ENCODE measurements at places on chromosomes 1 and 21. TPM values are rescaled to one million over a fixed set of nuclear protein-coding genes. Genes with fewer than 3 reads are reported as not detected.

Gene TRIM46
- total RNA-seq = 11.3 TPM

Gene IVL
- not detected for total RNA-seq

Gene NTRK1
- total RNA-seq = 0.44 TPM

DNA sequence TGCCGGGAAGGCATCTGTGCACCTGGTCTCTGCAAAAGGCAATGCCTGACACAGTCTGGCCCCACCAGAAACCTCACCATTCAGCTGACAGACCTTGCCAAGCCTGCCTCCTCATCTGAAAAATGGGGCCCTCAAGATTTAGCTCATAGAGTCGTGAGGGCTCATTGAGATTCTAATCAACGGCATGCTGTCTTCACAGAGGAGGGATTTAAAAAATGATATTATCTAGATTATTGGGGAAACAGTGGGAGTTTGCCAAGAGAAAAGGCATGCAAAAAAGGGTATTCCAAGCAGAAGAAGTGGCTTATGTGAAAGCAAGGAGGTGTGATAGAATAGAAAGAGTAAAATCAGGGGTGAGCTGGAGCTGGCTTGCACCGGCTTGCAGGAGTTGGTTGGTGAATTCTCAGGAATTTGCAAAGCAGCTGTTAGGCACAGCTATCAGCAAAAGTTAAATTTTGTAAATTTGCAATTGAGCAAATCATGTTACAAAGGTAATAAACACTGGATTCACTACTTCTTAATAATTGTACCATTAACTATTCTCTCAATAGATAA, 91.7 kb upstream of the WNT4 start:
- no peaks in the 10 kb centered on the region for H3K36me3 ChIP-seq
- no peak overlapping the region for H3K27ac ChIP-seq
- H3K27me3 ChIP-seq = no peaks in the 10 kb centered on the region
- DNase-seq = no peak
- peaks cover 8% of the 10 kb centered on the region for H3K4me1 ChIP-seq

DNA sequence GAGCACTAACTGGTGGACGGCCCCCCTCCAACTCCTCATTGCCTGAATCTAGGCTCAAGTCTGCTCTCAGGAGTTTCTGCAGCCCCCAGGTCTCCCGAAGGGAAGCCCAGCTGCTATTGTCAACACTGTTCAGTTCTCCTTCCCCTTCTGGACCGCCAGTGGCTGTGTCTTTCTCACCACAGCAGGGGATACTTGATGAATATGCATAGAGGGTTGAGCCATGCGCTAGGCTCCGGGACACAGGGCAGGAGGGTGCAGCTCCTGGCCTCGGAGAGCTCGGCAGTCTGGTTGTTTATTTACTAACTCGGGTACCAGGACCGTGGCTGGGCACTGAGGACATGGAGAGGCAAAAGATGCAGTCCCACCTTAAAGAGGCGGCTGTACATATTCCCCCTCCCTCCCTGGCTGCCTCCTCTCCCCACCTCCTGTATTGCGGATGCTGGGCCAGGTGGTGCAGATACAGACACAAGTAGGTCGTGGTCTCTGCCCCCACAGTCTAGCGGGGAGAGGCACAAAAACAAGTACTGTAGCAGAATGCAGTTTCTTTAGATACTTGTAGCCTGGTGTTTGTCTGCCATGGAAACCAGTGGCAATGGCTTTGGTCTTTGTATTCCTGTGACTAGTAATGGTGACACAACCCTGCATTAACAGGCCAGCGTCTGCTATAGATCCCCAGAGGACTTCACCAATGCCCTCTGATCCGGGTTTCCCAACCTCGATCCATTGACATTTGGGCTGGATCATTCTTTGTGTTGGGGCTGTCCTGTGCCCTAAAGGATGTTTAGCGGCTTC, 26.2 kb downstream of the ARHGEF10L start:
- peak; percentile 86 for DNase-seq
- H3K4me3 ChIP-seq = no peak overlapping the region
- peaks cover 8% of the 10 kb centered on the region for H3K27me3 ChIP-seq

DNA sequence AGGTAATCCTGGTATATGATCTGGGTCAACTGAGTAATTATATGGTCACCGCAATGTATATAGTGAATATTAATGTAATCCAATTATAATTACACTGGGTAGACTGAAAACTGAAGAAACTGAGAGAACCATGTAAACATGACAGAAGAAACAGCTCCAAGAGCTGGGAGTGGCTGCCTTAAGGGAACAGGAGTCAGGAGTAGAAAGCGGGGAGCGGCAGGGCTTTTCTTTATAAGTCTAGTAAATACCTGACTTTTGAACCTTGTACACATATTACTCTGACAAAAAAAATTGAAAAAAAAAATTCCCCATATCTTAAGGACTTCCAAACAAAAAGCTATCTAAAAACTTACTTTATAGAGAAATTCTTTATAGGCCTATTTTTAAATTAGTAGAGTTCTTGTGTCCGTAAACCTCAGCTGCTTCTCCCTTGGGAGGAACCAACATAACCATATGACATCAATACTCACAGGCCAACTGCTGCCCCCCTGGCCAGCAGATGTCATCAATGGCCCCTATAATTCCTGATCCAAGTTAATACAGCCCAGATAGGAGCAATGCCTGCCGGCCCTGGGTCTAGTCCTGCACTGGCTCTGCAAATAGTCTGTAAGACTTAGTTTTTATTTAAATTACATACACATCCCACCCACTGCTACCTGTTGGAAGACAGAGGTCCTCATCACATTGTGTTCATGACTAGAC, 33.8 kb downstream of the THAP3 start:
- H3K36me3 ChIP-seq = peaks cover 31% of the 10 kb centered on the region
- no peak for DNase-seq
- no peak overlapping the region for H3K4me3 ChIP-seq
- H3K27ac ChIP-seq = no peak overlapping the region
- no peaks in the 10 kb centered on the region for H3K4me1 ChIP-seq

DNA sequence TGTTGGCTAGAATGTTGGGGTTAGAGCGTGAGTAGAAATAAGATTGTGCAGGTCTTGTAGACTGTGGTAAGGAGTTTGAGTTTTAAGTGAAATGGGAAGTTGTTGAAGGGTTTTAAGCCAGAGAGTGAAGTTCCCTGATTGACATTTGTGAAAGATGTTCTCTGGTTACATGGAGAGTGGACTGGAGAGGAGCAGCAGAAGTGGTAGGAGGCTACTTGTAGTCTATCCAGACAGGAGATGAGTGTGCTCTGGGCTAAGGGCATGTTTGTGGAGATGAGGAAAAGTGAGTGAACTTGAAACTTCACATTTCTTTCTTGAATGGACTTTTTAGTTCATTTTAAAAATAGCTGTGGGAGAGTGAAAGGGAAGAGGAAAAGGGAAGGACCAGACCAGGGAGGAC, 37.0 kb downstream of the F3 start:
- peaks cover 10% of the 10 kb centered on the region for H3K36me3 ChIP-seq
- DNase-seq = no peak
- H3K4me3 ChIP-seq = no peak overlapping the region

GRCh38 chr1:101236516-101237228, at the start of gene S1PR1:
TSS of gene S1PR1 (plus strand) at chr1:101237019. CDS start at chr1:101238985, 1,966 bp downstream.
- peak within 1 kb of the TSS; percentile 50 for H3K27ac ChIP-seq
- DNase-seq = peak; percentile 90
- no peaks in the 10 kb centered on the region for H3K36me3 ChIP-seq
- no peaks in the 10 kb centered on the region for H3K4me1 ChIP-seq

GRCh38 chr1:85707267-85707989, 805 bp downstream of the ZNHIT6 start:
- H3K36me3 ChIP-seq = peaks cover 33% of the 10 kb centered on the region
- no peak overlapping the region for H3K27ac ChIP-seq
- DNase-seq = no peak

- no peak overlapping the region for H3K4me3 ChIP-seq
- no peaks in the 10 kb centered on the region for H3K4me1 ChIP-seq
- no peak for DNase-seq
- H3K27me3 ChIP-seq = no peaks in the 10 kb centered on the region
- H3K36me3 ChIP-seq = no peaks in the 10 kb centered on the region
Measured at GRCh38 chr1:69985901-69986439, 219.4 kb downstream of the LRRC40 start.

- no peaks in the 10 kb centered on the region for H3K36me3 ChIP-seq
- DNase-seq = peak; percentile 66
- no peak overlapping the region for H3K27ac ChIP-seq
- no peaks in the 10 kb centered on the region for H3K4me1 ChIP-seq
- H3K27me3 ChIP-seq = peaks cover 52% of the 10 kb centered on the region
Measured at GRCh38 chr1:89633800-89634625, 1.1 kb downstream of the LRRC8C start.

All from endodermal cell (in vitro differentiated cells).